Stimulated activated CD4-positive, alpha-beta T cell treated with anti-CD3 and anti-CD28 coated beads, TNF-alpha, amount 100 ng/mL, for 1 hour (primary cell): ENCODE measurements at places on chromosomes 3 and 15.

DNA sequence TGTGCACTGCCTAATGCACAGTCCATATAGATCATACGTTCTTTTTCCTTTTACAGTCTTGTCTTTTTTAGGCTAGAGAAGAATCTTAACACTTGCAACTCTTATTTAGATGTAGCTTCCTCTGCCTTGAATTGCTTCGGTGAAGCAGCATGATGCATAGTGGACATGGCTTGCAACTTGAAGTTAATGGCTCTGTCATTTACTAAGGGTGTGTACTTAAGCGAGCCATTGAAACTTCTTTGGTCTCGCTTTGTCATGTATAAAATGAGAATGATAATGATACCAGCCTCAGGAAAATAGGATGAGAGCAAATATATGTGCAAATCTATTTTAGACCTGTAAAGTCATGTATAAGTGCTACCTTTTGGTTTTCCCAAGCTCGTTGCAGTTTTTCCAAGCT, 147.4 kb downstream of the GHSR start:
- DNase-seq: no peak

- DNase-seq: no peak
Observed at GRCh38 chr3:170485294-170485693, 66.6 kb downstream of the CLDN11 start.

GRCh38 chr15:84992157-84992944, 10.7 kb downstream of the PDE8A start:
- DNase-seq: no peak

DNA sequence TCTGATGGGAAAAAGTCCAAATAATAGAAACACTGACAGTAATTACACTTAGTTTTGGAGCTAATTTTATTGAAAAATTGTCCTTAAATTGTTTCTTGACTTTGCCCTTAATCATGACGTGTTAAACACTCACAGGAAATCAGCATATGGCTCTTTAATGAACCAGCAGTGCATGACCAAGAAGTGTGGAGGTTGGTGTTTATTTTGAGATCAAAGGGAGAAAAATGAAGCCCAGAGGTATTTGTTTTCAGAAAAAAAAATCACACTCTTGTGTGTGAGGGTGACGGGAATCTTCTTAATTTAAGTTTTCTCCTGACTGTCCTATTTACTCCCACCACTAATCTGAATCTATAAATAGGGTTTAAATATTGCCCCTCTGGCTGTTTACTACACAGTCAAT, 28.8 kb upstream of the SYNM start:
- DNase-seq: no peak

DNA sequence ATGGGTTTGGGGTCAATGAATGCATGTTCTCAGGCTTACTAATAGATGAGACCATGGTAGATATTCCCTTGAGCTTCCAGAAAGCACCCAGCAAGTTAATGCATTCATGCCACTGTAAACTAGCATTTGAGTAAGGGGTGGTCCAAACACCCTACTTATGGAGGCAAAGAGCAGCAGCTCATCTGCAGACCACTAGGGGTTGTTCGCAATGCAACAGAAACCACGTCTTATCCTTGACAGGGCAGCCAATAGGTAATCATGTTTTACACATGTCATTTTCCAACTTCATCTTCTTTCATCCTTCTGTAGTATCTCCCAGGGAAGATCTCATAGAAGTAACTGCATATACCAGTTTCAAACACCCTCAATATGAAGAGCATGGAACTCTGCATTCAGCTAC, 330.2 kb downstream of the RORA start:
- no peak for DNase-seq

DNA sequence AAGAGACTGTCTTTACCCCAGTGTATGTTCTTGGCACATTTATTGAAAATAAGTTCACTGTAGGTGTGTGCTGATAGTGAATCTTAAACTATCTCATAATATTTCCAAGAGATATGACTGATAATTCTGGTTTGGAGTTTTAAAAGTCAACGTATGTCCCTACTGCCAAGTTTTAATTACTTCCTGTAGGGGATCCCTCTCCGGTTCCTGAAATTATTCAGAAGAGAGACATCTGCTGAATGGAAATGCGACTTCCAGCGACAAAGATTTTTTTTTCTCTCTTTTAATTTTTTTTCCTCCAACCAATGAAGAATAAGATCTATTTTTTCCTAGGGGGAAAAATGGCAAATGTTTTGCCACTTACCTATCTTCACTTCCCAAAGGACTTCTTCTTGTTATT, 498.9 kb upstream of the TGFBR2 start:
- DNase-seq: no peak

- no peak for DNase-seq
Observed at GRCh38 chr3:101156787-101157345, 163.5 kb downstream of the IMPG2 start.

GRCh38 chr3:21620511-21621155, 130.4 kb downstream of the ZNF385D start:
- no peak for DNase-seq

DNA sequence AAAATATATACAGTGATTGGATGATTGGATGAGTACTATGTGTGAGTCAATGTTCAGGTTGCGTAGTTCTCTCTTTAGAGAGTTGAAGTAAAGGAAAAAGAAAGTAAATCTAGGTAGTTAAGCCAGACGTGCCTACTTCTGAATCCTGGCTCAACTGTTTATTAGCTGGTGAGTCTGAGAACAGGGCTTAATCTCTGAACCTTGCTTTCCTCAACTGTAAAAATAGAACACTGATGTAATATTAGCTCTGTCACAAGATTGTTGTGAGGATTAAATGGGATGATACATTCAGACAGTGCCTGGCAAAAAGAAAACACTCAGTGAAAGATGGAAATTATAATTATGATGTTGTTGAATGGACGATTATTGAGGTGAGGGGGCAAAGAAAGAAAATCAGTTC, 413.4 kb downstream of the MAGI1 start:
- no peak for DNase-seq

DNA sequence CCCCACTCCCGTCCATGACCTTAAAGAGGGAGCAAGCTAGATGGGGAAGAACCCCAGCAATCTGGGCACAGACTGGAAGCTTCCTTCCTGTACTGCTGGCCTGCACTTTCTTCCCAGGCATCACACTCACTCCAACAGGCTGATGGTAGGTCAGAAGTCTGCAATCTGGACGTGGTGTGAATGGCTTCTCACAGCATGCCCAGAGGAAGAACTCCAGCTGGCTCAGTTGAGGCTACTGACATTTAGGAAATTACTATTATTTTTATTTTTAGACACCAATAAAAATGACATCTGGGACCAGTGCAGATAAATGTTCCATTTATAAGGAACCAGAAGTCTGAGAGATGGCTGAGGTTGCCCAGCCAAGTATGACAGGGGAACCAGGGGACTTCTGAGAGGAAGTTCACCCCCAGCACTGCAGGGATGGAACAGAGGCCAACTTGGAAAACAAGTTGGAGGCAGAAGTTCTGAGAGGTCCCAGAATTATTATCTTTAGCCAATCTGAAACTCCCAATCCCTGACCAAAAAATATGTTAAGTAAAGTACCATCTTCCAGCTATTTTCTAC, 163.8 kb upstream of the CTNNB1 start:
- no peak for DNase-seq

DNA sequence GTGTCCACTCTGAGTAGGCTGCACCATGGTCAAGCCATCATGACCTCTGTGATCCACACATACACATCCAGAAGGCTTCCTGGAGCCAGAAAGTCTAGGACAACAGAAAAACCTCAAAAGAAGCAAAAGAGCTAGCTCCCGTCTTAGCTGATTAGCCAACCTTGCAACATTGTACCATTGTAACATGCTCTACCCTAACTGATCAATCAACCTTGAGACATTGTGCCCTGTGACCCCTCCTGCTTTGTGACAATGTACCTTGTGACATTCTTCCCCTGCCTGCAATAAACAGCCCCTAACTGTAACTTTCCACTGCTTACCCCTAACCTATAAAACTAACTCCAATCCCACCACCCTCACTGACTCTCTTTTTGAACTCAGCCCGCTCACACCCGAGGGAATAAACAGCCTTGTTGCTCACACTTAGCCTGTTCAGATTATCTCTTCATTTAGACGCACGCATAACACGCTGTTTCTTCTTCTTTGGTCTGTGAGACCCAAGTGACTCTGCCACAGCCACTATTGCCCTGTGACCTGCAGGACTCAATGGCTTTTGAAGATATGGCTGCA, 1104.6 kb downstream of the OTOL1 start:
- DNase-seq: no peak

DNA sequence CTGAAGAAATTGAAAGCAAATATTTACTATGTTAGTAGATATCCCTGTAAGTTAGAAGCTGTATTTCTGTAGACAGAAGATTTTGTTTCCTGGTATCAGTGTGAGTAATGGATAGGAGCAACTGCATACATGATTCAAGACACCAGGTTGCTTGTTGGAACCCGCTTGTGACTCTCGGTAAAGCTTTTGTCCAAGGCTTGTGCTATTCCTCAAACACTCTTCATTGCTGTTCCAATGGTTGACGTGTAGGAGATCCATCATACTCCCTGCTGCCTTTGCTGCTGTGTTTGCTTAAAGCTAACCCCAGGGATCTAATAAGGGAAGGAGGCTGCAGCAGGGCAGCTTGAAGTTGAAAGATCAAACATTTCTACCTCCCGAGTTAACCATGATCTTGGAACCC, 160.1 kb downstream of the RSRC1 start:
- DNase-seq: no peak

DNA sequence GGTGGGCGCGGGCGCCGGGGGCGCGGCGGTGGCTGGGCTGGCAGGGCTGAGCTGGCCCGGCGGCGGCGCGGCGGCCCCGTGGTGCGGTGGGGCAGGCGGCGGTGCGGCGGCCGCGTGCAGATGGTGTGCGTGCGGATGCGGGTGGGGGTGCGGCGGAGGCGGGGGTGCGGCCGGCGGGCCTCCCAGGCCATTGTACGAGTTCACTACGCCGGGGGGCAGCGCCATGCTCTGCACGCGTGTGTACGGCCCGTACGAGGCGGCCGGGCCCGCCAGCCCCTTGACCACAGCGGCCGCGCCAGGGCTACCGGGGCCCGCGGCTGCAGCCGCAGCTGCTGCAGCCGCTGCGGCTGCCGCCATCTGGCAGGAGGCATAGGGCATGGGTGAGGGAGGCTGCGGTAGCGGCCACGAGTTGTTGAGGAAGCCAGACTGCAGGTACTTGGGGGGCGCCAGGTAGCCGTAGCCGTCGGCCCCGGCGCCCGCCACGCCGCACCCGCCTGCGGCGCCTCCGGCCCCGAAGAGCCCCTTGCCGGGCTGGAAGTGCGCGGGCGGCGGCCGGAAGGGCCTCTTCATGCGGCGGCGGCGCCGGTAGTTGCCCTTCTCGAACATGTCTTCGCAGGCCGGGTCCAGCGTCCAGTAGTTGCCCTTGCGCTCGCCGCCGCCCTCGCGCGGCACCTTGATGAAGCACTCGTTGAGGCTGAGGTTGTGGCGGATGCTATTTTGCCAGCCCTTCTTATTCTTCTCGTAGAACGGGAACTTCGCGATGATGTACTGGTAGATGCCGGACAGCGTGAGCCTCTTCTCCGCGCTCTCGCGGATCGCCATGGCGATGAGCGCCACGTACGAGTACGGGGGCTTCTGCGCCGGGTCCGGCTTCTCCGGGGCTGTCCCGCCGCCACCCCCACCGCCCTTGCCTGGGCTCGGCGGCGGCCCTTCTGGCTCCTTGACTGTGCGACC, 951 bp downstream of the FOXL2 start:
- no peak for DNase-seq

GRCh38 chr3:183572935-183573334, 17.4 kb upstream of the KLHL6 start:
- no peak for DNase-seq

DNA sequence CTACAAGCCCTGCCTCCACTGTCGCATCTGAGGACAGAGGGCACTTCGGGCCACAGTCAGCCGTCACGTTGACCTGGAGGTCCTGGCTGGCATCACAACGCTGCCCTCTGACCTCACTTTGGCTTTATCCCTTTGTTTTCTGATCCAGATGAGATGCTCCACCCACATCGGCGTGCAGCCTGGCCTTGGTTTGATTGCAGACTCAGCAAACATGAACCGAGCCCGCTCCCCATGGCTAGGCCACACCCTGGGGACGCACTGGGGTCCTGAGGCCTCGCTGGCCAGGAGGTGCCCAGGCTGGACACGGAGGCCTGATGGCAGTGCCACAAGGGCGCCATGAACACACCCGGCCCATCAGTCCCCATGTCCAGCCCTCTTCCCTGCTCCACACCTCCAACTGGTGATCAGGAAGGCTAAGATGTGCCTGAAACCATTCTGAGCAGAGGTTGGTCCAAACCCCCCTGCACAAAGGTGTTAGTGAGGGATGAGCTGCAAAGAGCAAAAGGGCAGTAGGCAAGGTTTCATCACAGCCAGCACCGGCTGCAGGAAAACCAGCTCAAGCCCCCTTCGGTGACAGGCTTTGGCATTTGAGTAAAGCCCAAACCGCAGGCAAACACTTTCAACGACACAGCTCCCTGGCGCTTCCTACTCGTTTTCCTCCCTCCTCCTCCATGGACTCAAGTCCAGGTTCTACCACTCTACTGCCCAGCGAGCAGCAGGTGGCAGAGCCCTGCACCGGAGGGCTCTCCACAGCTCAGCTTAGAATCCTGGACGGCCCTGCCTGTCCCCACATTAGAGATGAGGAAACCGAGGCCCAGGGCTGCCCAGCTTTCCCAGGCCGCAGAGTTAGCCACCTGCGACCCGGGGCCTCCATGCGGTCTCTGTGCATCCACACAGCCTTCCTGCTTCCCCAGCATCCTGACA, 165.8 kb downstream of the NUP210 start:
- DNase-seq: no peak

- no peak for DNase-seq
Observed at GRCh38 chr3:52053307-52054304, 2.8 kb downstream of the DUSP7 start.

GRCh38 chr3:114839476-114839875, 307.6 kb downstream of the ZBTB20 start:
- DNase-seq: no peak

- no peak for DNase-seq
Observed at GRCh38 chr3:39190281-39191025, 1.9 kb downstream of the XIRP1 start.

DNA sequence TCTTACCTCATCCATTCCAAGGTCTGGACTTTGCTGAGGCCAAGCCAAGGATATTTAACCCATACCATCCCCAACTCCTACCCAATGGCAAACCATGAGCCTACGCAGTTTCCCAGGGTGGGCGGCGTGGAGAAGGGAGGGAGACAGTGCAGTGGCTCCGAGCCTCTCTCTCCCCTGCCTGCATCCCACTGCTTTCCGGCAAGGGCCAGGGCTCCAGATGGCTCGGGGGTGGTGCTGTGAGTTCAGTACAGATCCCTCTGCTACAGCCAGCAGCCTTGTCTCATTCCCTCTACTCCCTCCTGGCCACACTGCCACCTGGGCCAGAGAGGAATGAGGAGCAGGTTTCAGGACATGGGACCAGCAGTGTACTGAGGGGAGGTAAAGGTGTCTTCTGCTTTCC, 44.3 kb upstream of the APEH start:
- DNase-seq: no peak
